ENCODE measurements at places on chromosomes 12 and 14. TPM values are rescaled to one million over a fixed set of nuclear protein-coding genes. Genes with fewer than 3 reads are reported as not detected.

DNA sequence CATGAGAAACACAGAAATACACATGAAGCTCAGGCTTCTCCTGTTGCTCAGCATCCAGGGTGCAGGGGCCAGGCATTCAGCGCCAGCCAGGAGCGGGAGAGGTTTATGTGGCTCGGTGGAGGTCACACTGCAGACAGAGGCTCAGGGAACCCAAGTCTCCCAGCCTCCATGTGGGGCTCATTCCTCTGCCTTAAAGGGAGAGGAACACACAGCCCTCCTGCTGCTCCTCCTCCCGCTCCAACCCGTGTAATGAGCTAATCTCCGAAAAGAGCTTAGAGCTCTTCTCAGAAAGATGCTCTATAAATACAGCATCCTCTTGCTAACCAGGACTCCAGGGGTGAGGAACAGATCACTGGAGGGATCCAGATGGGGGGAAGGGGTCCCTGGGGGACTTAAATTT is 28.2 kb downstream of the FGF6 start:
- DNase-seq = no peak

DNA sequence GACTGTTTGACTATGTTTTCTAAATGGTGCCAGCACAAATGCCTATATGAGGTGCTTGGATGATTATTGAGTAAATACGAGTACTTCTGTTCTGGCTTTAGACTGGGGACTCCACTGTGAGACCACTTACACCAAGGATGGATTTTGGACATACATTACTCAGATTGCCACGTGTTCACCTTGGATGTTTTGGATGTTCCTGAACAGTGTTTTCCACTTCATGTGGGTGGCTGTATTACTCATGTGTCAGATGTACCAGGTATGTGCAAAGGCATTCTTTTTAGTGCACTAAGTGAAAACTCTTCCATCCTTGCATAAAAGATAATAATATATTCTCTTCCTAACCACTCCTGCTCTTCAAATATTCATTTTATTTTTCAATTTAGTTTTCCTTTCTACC is 30.7 kb downstream of the CSRP2 start:
- no peak for DNase-seq

DNA sequence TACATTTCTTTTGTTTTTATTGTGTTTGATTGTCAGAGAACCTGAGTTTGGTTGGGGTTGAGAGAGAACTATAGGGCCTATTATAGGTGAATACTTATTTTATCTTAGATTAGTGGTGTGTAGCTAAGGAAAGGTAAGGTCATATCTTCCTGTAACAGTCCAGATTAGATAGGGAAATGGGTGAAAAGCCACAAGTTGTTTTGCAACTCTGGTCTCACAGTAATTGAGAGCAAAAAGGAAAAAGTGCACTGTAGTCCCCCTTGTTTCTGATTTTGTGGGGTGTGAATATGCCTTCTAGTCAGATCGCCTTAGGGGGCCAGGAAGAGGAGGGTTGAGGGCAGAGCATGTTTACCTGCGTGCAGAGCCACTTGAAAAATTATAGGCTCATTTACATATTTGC is 8.9 kb downstream of the MSRB3 start:
- DNase-seq = no peak

Gene INHBC
- total RNA-seq = not detected

Gene BEST3
- total RNA-seq = not detected

Gene KCNC2
- not detected for total RNA-seq

DNA sequence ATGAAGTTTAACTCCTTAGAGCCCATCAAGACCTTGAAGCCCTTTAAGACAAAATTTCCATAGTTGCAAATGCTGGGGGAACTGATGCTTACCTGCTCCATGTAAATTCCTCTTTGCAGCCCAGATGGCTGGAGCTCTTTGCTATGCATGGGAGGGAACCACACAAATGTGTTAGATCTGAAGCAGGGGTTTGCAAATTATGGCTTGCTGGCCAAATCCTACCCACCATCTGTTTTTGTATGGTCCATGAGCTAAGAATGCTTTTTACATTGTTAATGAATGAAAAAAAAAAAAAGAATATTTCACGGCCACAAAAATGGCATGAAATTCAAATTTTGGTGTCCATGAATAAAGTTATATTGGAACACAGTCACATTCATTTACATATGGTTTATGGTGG is 74.6 kb downstream of the GCH1 start:
- no peak for DNase-seq

Gene EML5
- 4.1 TPM for total RNA-seq

- no peak for DNase-seq
Observed at GRCh38 chr12:111687255-111687654, 1.4 kb downstream of the ACAD10 start.

GRCh38 chr12:112418608-112419296 is at the start of gene PTPN11:
TSS of gene PTPN11 (plus strand) at chr12:112418947. CDS start at chr12:112419112, 165 bp downstream.
- DNase-seq = peak; percentile 95

GRCh38 chr14:61280526-61281185 is 482 bp downstream of the TMEM30B start:
- DNase-seq = peak; percentile 87

Gene RTN1
- total RNA-seq = 3.8 TPM

DNA sequence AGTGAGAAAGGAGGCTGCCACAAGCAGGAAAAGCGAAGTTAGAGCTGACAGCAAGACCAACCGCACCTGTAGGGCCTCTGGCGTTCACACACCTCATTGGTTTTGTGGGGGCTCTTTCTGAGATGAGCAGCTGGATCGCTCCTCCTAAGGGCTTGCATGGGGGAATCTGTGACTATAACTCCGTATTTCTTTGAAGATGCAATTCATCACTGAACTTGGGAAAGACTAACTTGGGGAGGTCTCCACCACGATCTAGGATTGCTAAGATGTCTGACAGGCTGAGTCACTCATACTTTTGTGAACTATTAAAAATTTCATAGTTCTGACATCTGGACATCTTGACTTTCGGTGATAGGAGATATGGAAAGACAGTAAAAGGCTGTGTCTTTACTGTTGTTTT is 173.6 kb downstream of the ETV6 start:
- DNase-seq = no peak

Gene PAX9
- total RNA-seq = 0.29 TPM

DNA sequence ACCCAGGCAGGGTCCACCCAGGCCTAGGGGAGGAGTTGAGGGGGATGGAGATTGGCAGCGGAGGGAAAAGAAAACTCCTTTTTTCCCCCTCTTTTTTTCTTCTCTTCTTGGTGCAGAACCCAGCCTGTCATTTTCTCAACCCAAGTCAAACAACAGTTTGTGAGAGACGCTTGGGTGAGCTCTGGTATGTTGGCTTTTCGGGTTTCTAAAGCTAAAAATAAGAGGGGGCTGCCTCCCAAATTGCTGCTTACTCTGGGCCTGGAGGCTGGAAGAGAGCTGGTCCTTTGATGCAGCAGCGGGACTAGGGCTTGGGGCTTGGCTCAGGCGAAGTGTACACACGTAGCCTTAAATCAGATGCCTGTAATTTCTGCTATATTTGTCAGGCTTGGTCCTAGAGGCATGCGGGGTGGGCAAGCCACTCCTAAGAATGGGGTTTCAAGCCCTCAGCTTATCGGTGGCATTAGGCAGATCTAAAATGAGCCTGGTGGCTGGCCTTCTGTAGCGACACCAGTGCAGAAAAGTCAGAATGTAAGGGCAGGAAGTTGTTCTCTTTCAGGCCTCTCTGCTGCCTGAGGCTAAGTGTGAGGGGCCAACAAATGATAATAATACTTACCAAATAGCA is 816 bp upstream of the SLC8A3 start:
- no peak for DNase-seq

DNA sequence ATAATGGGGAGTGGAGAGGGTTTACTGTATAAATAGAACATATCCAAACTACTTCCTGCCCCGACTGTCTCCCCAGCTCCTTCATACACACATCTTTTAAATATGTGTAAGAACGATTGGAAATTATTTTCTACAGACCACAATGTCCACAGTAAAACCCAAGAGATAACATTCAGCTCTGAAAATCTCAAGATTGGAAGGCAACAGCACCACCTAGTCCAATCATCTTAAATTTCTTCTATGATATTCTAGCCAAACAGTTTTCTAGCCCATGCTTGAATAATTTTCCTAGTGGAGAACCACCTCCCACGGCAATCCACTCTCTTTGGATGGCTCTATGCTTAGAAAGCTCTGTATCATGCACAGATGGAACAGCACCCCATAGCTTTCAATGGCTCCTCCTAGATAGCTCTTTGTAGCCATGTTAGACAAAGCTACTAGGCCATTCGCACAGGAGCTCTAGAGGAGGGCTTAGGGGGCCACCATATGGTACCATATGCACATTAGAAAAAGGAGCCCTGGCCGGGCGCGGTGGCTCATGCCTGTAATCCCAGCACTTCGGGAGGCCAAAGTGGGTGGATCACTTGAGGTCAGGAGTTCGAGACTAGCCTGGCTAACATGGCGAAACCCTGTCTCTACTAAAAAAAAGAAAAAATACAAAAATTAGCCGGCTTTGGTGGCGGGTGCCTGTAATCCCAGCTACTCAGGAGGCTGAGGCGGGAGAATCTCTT is 18.1 kb downstream of the VDR start:
- DNase-seq = no peak

DNA sequence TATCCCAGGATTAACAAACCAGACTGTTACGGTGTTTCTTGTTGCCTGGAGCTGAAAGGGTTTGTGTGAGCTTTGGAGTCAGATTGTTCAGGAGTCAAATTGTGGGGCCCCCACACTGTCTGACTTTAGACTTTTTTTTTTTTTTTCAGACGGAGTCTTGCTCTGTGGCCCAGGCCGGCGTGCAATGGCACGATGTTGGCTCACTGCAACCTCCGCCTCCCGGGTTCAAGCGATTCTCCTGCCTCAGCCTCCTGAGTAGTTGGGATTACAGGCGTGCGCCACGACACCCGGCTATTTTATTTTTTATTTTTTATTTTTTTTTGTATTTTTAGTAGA is 847 bp downstream of the TSFM start:
- DNase-seq = no peak

Gene NFE2
- total RNA-seq = not detected

- peak; percentile 79 for DNase-seq
Observed at GRCh38 chr14:76953311-76953945, 75.1 kb downstream of the IRF2BPL start.

DNA sequence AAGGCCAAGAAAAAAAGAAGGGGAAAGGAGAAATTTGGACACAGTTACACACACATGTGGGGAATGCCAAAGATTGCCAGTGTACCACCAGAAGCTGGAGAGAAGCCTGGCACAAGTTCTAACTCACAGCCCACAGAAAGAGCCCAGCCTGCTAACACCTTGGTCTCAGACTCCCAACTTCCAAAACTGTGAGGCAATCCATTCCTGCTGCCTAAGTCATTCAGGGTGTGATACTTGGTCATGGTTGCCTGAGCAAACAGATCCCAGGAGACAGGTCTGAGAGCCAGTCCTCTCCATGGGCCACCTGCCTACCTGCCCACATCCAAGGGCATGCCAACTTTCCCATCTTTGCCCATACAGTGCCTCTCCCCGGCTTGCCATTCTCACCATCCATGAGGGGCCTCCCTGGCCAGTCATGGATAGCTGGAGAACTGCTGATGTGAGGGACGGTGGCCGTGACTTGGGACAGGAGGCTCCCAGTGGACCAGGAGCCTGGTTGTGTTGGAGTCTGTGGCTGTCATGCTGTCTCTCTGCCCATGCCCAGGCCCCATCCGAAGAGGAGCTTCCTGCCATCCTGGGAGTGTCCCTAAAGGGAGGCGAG is 198.0 kb upstream of the RTL1 start:
- DNase-seq = no peak

Gene DTX1
- 5.9 TPM for total RNA-seq

Gene APOF
- total RNA-seq = not detected

- no peak for DNase-seq
Observed at GRCh38 chr14:52091928-52092327, 23.1 kb upstream of the NID2 start.

Gene TDP1
- 19.0 TPM for total RNA-seq

Gene NTN4
- 15.9 TPM for total RNA-seq

GRCh38 chr14:54555651-54556050 is 11.3 kb upstream of the SAMD4A start:
- DNase-seq = no peak
